Activated CD4-positive, alpha-beta T cell treated with anti-CD3 and anti-CD28 coated beads, Interleukin-2, amount 10 ng/mL, durations not matched to agents 24 days and 14 days (primary cell): ENCODE measurements at places on chromosomes 2 and 18. TPM values are rescaled to one million over a fixed set of nuclear protein-coding genes. Genes with fewer than 3 reads are reported as not detected.

ME2 gene
- 141 and 143 TPM in 2 replicates for total RNA-seq

GRCh38 chr2:67076239-67076624, 320.9 kb upstream of the ETAA1 start:
- no peak for DNase-seq

DNA sequence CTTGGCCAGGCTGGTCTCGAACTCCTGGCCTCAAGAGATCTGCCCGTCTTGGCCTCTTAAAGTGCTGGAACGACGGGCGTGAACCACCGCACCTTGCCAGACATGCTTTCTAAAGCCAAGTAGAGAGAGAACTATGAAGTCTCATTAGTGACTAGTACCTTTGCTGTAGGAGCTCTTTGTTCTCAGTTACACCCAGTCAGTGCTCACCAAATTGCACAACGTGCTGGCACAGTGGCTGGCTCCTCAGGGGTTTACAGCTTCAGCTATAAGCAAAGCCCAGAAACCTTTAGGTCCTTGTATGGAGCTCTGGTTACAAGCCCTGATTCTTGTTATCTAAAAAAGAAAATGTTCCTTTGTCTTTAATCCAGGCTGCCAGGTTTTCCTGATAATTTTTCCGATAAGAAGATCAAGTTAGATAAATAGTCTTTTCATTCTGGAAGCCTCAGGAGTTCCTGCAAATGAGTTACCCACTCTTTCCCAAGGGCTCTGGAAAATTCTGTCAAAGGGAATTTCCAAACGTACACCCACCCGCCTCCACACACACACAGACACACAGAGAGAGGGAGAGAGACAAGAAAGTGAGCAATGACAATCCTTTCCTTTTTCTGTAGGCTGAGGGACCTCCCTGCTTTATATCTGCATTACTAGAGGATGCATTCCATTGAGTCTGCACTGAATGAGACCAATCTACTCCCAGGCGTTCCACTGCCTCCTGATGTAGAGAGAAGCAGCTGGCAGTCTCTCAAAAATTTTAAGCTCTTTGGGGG, 100.2 kb upstream of the CSRNP3 start:
- no peak for DNase-seq

GRCh38 chr2:127763776-127764175, 47.2 kb downstream of the WDR33 start:
- no peak for DNase-seq

GRCh38 chr2:101109451-101110118, 41.6 kb downstream of the TBC1D8 start:
- no peak for DNase-seq

REG1B gene
- not detected in 2 replicates for total RNA-seq

DNA sequence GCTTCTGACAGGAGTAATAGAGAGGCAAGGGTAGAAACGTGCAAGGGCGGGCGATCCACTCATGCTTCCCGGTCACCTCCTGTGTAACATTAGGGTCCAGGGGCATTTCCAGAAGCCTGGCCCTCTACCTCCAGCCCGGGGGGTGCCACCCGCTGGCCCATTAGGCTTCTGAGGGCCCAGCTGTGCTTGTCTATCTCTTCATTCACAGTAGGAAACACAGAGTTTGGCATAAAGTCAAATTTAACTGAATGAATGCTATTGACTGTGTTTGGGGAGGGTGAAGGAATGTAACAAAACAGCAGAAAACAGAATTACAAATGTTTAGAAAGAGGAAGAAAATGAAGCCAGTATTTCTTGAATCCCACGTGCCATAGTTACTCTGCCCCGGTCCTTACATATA, 112.4 kb upstream of the SLC66A3 start:
- no peak for DNase-seq

DNA sequence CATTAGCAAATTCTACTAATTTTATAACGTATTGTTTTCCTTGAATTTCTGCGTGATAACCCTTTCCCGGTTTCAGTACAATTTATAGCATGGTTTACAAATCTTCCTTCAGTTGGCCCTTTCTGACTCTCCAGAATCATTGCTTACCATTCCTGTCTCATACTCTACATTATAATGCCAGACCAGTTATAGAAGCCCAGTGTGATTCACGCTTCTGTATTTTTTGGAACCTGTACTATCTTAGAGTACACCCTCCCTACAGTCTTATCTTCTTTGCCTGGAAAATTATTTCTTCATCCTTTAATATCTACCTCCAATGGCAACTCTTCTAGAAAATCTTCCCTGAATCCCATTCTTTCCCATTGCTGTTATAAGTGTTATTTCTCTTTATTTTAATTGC, 391.6 kb upstream of the SYT4 start:
- no peak for DNase-seq

- DNase-seq, result peak; percentile 76
These were observed 112.7 kb downstream of the ANKRD44 start for GRCh38 chr2:197197895-197198311.

CYBRD1 gene
- total RNA-seq, result 4.7 and 5.1 TPM in 2 replicates

- no peak for DNase-seq
These were observed 185.9 kb upstream of the SPHKAP start for GRCh38 chr2:228367356-228367755.

DNA sequence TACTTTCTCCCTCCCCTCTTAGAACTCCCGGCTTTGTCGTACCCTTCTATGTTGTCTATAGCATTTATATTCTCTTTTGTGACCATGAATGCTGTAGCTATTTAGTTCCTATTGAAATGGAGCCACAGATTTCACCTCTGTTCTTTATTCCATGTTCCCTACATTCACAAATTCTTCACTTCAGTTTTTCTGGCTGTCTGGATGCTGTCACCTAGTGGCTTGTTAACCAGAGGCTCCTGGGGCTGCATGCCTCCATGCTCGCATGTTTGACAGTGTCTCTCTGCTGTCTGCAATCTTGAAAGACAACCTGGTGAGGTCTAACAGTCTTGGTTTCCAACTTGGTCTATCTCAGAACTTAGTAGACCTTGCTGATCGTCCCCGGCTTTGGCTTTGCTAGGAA, 48.2 kb downstream of the CFAP221 start:
- no peak for DNase-seq

GRCh38 chr2:7539077-7539476, 621.9 kb downstream of the RNF144A start:
- DNase-seq, result no peak

GRCh38 chr2:220504938-220505503, 877.6 kb downstream of the SLC4A3 start:
- no peak for DNase-seq

DNA sequence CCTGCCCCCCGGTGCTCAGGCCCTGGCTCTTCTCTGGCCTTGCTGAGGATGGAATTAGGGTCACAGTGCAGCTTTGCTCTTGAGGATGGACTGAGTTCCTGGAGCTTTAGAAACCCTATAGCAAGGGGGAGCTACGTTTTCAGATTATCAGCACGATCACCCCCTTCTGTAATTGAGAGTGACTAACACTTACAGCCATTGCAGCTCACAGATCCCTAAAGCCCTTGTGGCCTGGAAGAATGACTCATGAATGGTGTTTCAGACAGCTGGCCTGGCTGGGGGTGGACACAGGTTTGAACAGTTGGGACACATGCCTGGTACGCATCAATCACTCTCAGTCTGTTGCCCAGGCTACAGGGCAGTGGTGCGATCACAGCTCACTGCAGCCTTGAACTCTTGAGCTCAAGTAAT, 79.7 kb upstream of the IGFBP5 start:
- DNase-seq, result no peak

DNA sequence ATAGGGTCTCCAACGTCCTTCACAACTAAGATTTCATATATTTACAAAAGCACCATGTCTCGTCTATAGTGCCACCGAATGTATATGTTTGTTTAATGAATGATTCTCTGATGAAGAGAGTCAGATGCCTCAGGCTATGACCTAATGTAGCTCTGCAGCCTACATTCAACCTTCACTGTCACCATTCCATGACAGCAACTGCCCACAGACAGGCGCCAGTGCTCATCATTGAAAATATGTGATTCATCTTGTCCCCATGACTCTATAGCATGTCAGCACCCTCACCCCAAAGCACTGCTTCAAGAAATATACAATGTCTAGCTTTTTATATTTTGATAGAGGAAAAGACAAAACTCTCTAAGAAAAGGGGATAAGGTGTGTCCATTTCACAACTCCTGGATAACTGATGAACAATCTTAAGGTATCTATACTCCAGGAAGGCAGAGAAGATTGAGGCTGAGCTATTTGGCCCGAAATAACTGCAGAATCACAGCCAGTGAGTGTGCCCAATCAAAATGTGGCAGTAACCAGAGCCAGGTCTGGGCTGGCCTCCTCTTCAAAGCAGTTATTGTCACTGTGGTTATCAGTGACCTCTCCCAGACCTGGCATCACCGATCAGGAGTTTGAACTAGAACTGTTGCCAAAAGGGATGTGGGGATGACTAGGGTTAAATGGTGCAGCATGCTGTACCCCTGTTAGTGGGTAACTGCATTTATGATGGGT, 246.6 kb downstream of the SETBP1 start:
- no peak for DNase-seq

DNA sequence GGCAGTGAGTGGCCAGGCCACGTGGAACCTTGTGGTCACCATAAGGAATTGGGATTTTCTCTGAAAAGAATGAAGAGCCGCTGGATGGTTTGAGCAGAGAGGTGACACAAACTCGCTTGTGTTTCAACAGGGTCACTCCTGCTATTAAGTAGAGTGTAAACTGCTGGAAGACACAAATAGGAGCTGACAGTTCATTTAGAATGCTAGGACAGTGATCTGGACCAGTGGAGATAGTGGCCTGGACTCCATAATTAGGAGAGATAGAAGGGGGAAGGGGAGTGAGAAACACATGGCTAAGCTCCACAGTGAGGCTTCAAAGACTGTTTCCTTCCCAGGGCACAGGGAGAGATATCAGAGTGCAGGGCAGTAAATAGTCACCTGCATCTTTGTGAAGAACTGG, 381.1 kb upstream of the ST6GAL2 start:
- DNase-seq, result no peak

- DNase-seq, result peak; percentile 68
These were observed 616 bp upstream of the SP5 start for GRCh38 chr2:170714381-170715061.

- DNase-seq, result no peak
These were observed 60.1 kb downstream of the NEDD4L start for GRCh38 chr18:58104096-58104495.

EHD3 gene
- total RNA-seq, result 1.3 and 1.5 TPM in 2 replicates

- DNase-seq, result no peak
These were observed 37.1 kb downstream of the MEMO1 start for GRCh38 chr2:31973665-31974064.

DNA sequence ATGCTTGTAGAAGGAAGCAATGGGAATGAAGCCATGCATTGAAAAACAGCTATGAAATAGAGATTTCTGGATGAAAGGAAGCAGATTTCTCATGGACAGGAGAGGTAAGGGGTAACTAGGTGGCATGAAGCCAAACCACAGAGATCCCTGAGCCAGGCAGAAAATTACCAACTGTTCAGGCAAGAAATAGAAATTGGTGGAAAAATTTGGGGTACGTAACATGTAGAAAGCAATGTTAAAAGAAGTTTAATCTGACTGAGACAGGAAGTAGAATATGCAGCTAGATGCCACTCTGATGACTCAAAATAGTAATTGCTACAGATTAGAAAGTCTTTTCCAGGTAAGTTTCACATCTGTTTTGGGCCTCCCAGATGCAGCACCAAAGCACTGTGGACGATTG, 928.5 kb upstream of the CELF4 start:
- no peak for DNase-seq

CNDP1 gene
- total RNA-seq, result not detected in 2 replicates

MC2R gene
- not detected in 2 replicates for total RNA-seq

DNA sequence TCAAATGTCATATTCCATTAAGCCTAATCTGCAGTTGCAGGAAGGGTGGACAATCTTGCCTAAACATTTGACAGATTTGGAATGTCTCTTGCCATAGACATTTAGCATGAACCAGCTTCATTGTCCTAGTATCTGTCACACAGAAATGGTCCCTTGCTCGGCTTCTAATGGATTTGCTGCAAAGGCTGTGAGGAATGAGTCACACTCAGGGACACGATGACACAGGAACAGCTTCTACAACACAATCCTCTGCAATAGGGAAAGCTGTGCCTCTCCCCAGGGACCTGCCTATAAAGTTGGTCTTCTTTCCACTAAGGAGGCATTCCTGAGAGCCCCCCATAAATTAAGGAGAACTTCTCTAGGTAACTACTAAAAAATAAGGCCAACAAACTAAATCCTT, 155.1 kb upstream of the L3MBTL4 start:
- no peak for DNase-seq

- DNase-seq, result no peak
These were observed 77.5 kb downstream of the CDK15 start for GRCh38 chr2:201883606-201884369.

DNA sequence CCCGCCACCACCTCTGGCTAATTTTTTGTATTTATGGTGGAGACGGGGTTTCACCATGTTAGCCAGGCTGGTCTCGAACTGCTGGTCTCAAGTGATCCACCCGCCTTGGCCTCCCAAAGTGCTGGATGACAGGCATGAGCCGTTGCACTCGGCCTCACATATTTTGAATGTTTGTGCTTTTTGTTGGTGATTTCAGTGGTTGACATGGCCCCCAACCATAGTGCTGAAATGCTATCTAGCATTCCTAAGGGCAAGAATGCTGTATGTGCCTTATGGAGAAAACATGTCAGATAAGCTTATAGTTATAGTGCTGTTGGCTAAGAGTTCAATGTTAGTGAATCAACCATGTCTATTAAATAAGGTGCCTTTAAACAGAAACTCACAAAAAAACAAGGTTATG, 8.9 kb downstream of the ZAP70 start:
- no peak for DNase-seq

DNA sequence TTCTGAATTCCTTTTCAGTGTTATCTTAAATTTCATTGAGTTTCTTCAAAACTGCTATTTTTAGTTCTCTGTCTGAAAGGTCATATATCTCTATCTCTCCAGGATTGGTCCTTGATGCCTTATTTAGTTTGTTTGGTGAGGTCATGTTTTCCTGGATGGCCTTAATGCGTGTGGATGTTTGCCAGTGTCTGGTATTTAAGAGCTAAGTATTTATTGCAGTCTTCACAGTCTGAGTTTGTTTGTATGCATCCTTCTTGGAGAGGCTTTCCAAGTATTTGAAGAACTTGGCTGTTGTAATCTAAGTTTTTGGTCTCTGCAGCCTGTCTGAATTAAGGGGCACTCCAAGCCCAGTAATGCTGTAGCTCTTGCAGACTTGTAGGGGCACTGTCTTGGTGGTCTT, 249.3 kb downstream of the ZNF385B start:
- no peak for DNase-seq

DNA sequence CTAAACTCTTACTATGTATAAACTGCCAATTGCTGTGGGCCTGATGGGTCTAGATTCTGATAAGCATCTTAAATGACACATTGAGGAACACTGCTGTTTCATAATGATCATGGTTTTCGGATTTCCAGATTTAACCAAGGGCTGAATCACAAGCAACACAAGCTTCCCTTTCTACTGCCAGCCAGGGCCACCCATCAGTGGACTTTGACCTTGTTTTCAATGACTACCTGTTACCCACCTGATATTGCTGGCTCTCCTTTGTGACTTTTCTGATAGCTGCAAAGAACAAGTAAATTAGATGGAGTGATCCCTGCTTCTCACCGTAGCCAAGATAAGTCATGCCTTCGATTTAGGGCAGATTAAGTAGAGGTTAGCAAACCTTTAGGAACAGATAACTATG, 259.0 kb downstream of the PAX3 start:
- DNase-seq, result no peak

- no peak for DNase-seq
These were observed 26.5 kb downstream of the BCL2 start for GRCh38 chr18:63292831-63293683.

ANKAR gene
- total RNA-seq, result 2.9 and 3.4 TPM in 2 replicates
